Hippocampal formation (tissue), 2 donors: ENCODE measurements at places on chromosomes 13 and 19.

- DNase-seq = no peak
Measured at GRCh38 chr19:7650148-7650547, 13.2 kb downstream of the STXBP2 start.

DNA sequence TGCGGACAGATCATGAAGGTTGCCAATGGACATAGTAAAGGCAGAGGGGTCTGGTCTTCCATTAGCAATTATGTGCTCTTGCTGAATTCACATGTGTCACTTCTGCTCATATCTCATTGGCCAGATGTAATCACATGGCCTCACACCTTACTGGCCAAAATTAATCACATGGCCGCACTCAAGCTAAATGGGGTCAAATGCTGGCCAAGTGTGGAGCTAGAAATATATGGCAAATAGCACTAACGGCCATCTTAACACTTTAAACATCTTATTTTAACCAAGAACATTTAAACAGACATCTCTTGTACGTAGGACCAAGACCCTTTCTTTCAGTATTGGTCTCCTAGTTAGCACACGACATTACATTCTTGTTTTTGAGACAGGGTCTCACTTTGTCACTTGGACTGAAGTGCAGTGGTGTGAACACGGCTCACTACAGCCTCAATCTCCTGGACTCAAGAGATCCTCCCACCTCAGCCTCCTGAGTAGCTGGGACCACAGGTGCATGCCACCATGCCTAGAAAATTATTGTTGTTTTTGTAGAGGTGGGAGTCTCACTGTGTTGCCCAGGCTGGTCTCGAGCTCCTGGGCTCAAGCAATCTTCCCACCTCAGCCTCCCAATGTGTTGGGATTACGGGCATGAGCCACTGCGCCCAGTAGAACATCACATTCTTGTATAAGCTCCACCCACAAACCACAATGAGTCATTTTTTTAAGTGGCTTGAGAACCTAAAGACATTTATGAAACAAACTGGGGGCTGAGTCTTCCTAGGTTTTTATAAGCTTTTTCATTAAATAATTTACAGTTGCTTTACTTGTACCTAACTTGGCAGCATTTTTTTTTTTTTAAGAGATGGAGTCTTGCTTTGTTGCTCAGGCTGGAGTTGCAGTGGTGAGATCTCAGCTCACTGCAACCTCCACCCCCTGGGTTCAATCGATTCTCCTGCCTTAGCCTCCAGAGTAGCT lies 2.9 kb upstream of the PTOV1 start:
- no peak for DNase-seq

GRCh38 chr19:19191768-19192077 lies 229 bp downstream of the BORCS8 start:
- DNase-seq = no peak

DNA sequence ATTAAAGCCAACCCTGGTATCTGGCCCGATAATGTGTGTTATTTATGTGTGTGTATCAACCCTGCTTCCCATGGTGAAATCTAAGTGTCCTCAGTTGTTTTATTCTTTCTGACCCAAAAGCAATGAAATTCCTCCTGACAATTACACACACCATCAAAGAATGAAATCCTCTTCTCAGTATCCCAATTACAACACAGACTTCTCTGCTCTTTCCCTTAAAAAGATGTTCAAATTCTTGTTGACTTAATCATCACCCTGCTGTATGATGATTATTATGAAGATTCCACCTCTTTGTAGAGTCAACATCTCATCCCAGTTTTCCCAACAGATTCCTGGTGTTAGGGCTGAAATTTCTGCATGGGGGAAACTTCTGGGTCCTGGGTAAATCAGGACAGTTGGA lies 8.9 kb upstream of the TRPC4 start:
- DNase-seq = no peak

- DNase-seq = no peak
Measured at GRCh38 chr19:35721374-35721773, 3.6 kb downstream of the KMT2B start.

DNA sequence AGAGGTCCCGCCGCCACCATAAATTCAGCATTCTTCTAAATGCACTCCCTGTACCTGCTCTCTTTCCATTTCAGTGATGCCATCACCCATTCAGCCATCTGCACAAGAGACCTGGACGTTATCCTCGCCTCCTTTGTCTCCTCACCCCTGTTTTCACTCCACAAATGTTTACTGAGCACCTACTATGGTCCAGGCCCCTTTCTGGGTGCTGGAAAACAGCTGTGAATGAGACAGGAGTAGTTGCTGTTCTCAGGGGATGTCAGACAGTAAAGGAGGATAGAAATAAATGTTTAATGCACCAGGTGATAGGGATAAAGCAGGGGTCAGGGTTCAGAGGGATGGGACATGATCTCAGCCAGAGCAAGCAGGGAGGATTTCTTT lies 3.3 kb downstream of the AP1M1 start:
- DNase-seq = no peak

GRCh38 chr19:883661-884211 lies 9.3 kb downstream of the MED16 start:
- DNase-seq = no peak

DNA sequence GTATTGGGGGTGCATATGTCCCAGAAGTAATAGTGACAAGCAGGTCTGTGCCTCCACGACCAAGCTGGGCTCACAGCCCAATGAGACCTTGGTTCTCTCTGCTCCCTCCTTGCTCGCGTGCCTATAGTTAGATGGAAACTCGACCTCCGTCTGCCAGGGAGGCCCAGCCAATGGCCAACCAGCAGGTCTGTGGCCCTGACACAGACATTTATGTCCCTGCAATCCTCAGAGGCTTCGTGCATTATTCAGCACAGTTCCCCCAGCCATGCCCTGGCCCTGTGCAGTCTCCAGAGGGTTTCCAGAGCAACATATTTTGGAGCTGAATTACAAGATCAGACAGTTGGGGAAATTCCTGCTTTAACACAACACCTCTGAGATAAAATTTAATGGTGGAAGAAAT lies 105.1 kb downstream of the UQCRFS1 start:
- no peak for DNase-seq

DNA sequence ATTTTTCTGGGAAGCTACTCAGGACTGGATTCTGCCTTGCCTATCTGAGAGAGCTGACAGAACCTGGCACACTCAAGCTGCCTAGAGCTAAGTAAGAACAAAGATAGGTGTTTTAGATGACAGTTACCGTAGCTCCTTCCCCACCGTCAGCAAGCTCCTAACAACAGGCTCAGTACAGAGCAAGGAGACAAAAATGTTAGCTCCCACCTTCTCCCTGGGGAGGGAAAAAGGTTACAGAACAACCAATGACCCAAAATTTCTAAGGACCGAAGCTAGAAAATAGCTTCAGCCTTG lies 1058.2 kb upstream of the PCDH20 start:
- no peak for DNase-seq

DNA sequence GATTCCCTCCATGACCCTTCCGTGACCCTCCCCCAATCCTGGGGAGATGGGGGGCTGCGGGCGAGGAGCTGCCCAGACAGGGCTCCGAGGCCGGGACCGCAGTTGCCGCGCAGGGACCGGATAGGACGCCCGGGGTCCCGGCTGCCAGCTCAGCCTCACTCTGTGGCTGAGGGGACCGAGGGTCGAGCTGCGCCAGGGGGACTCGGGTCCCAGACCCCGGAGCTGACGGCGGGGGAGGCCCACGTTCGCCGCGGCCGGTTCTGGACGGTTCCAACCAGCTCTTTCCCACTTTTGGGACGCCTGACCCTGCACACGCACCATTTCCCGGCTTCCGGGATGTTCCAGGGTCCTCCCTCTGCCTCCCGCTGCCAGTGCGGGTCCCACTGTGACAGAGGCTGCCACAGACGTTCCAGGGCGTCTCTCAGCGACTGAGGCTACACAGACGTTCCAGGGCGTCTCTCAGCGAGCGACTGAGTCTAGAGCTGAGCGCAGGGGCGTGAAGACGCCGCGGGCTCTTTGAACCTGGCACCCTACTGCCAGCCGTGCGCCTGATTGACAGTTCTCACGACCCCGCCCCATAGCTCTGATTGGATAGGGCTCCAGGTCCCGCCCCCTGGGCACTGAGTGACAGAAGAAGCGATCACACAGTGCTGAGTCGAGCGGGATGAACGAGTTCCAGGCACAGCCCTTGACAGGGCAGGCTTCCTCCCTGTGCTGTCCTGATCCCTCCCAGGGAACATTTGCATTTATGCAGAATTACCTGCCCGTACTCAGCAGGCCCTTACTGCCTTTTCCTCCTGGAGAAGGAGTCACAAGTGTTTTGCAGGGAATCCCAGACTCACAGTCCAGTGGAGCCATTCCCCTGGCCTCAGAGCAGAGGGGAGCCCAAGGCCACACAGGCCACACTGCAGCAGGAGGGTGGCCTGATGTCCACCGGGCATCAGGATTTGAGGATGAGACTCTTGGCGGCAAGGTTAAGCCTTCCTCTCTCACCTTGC lies at the start of gene ZNF563:
Gene ZNF563, minus strand, starts transcription at position 472 of the 998 bp plus-strand sequence. Its CDS starts 151 bp downstream, at position 321.
- peak; percentile 98 for DNase-seq

DNA sequence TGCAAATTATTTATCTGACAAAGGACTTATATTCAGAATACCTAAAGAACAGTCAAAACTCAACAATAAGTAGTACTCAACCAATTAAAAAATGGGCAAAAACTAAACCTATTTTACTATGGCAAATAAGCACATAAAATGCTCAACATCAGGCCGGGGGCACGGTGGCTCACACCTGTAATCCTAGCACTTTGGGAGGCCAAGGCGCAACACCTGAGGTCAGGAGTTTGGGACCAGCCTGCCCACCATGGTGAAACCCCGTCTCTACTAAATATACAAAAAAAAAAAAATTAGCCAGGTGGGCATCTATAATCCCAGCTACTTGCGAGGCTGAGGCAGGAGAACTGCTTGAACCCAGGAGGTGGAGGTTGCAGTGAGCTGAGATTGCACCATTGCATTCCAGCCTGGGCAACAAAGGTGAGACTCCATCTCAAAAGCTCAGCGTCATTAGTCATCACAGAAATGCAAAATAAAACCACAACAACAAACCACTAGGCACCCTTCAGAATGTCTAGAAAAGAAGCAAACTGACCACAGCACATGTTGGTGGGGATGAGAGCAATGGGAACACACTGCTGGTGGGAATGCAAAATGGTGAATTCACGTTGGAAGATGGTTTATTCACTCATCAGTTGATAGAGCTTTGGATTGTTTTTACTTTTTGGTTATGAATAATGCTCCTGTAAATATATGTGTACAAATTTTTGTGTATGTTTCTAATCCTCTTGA lies 180.6 kb upstream of the SOX1 start:
- no peak for DNase-seq

- no peak for DNase-seq
Measured at GRCh38 chr19:33564836-33565338, 43.3 kb upstream of the PEPD start.

DNA sequence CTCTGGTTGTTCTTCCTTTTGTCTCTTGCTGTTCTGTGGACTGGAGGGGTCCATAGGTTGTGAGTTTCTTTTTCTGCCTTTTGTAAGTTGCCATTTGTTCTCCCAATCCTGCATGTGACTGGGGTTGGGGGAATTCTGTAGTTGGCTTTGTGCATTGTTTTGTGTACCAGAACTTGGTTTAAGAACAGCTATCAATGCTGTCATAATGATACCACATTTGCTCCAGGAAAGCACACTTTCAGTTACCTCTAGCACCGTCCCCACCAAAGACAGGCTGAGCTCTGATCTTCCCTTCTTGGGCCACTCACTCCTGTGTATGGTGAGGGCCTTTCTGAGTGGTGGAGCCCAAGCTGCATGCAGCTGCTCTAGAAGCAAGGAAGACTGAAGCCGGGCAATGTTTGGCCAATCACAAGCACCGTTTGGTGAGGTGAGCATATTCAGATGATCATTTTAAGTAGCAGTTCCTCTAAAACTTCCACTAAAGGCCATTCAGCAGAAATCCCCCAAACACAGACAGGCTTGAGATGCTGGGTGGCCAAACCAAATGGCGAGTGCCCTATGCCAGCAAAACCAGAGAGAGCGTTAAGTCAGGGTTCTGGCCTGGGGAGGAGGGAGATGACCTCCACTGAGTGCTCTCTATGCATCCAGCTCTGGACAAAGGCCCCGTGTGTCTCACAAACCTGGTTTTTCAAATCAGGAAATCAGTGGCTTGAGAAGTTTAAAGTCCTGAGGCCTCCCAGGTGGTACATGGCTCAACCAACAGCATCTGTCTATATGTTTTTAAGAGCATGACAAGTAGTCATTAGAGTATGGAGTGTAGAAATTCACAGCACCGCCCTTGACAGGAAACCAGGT lies 120.7 kb upstream of the SPATA13 start:
- peak; percentile 39 for DNase-seq

GRCh38 chr19:13824703-13825102 lies 29.5 kb downstream of the ZSWIM4 start:
- DNase-seq = no peak

DNA sequence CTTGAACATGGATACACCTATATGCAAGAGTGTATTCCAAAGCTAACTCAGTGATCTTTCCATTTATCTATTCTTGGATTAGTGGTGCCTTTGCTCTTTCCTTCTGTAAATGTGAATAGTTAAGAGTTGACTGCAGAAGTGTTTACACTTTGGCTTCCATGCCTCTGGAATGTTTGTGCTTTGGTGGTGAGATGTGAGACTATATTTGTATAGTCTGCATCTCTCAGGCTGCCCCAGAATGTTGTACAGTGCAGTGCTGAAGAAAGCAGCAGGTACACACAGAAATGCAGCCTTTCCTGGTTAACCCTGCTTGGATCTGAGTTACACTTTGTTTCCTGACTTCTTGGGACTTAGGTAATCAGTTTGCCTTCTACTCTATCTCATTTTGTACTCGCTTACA lies 90.2 kb downstream of the DNAJC15 start:
- no peak for DNase-seq

- DNase-seq = no peak
Measured at GRCh38 chr19:4455719-4456475, 1.7 kb downstream of the UBXN6 start.

DNA sequence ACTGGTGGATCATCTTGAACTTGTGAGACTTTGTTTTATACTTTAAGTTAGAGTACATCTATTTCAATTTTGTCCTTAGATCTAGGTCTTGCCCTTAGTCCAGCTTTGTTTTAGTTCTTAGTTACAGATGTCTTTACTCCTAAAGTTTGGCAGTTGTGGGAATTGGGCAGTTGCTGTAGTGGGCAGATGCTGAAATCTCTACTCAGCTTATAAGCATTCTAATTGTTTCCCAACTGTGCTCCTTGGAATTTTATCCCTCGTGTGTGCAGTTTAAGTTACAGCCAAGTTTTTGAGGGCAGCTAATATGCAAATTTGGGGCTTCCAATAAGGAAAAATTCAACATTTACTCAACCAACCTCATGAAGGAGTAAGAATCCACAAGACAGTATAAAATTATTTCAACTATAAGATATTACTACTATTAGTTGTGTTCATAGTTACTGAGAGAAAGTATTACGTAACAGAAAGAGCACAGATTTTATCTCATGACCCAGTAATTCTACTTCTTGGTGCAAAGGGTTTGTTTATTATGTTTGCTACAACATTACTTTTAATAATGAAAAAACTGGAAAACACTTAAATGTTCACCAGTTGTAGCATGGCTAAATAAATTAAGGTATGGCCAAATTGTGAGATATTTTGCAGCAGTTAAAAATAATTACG lies 32.9 kb downstream of the CCDC122 start:
- DNase-seq = no peak

DNA sequence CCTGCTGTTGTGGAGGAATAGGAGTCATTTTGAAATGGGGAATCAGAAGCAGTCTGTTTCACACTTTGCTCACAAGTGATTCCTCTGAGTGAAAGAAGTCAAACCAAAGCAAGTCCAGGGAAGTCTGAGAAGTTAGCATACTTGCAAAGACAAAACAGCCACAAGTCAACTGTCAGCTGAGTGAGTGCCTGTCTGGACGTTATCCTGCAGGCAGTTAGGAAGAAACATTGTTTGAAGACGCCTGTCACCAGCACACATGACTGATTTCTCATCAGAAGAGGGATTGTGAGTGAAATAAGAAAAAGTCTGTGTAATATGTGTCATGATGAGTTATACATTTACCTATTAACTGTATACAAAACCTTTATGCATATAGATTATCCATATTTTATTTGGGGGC lies 153.5 kb downstream of the KCNRG start:
- DNase-seq = no peak
